ENCODE measurements at places on chromosomes 12 and 14.
A peak's percentile ranks its signal among the peaks of the same experiment; 100 is the strongest.

- DNase-seq, result no peak
Observed at GRCh38 chr14:92656306-92657081, 91.9 kb downstream of the LGMN start.

DNA sequence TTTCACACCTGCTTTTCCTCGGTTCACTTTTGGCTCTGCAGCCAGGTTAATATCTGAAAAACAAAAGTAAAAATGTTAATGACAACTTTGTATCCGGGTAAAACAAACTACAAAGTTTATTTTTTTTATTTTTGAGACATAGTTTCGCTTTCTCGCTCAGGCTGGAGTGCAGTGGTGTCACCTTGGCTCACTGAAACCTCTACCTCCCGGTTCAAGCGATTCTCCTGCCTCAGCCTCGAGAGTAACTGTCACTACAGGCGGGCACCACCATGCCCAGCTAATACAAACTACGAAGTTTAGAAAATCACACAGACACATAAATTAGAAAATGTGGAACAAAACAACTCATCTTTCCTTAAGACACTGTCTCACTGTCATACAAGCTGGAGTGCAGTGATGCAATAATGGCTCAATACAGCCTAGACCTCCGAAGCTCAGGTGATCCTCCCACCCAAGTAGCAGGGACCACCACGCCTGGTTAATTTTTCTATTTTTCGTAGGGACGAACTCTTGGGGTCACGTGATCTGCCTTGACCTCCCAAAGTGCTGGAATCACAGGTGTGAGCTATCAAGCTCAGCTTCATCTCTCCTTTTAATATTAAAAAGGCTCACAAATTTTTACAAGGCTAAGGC is 38.1 kb downstream of the HNRNPC start:
- DNase-seq, result no peak

GRCh38 chr12:116837097-116837496 is 44.1 kb downstream of the HRK start:
- DNase-seq, result no peak

DNA sequence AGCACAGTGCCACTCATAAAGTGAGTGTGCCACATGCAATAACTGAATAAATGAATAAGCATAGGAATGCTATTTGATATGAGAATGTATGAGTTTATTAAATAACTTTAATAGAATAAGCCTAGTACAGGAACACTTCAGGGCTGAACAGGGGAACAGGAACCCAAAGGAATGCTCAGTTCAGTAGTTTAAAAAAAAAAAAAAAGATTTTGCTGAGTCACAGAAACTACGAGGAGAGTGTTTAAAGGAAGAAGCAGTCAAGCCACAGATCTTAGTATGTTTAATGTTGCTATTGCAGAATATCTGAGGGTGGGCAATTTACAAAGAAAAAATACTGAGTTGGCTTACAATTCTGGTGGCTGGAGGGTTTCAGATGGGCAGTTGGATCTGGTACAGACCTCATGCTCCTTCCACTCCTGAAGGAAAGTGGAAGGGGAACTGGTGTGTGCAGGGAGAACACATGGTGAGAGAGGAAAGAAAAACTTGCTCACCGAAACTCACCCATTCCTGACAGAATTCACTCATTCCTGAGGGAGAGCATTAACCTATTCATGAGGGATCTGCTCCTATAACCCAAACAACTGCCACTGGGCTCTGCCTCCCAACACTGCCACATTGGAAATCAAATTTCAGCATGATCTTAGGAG is 880.3 kb upstream of the MGAT4C start:
- DNase-seq, result peak; percentile 16

DNA sequence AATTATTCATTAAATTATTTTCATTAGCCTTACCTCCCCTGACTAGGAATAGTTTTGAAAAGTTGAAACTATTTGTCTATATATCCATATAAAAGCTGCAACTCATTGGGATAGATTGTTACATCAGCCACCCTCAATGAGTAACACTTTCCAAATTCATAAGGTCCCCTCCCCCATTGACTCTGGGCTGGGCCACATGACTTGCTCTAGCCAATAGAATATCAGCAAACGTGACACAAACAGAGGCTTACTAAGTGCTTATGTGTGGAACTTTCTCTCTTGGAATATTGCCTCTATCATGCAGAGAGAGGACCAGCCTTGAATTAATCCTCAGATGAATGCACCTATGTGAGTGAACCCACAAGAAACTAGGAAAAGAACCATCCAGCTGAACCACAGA is 213.7 kb downstream of the CCDC59 start:
- no peak for DNase-seq

DNA sequence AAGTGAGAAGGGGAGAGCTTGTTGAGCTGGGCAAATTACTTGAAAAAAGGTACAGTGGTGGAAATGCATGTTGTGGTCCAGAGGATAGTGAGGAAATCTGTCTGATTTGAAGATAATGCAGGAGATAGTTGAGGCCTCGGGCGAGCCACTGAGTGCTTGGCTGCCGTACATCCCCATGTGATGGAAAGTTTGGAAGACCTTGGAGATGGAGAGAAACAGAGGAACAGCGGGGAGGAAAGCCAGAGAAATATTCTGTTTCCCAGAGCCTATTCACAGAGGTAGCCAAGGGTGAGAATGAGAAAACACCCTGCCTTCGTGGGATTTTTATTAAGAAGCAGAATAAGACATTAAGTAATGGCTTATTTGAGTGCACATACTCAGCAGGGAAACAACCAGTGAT is 498.2 kb downstream of the BCL11B start:
- no peak for DNase-seq

- no peak for DNase-seq
Observed at GRCh38 chr12:109523071-109523470, 45.6 kb downstream of the UBE3B start.

Data from RCC 7860 (cell line).